Right lobe of liver (tissue), 6 donors: ENCODE measurements at places on chromosomes 11 and 22. TPM values are rescaled to one million over a fixed set of nuclear protein-coding genes. Genes with fewer than 3 reads are reported as not detected.

GRCh38 chr11:19084661-19085315 is 24.3 kb upstream of the MRGPRX2 start:
- H3K4me1 ChIP-seq, result no peaks in the 10 kb centered on the region
- H3K36me3 ChIP-seq, result no peaks in the 10 kb centered on the region
- no peaks in the 10 kb centered on the region for H3K27me3 ChIP-seq
- no peak overlapping the region for H3K27ac ChIP-seq
- DNase-seq, result no peak

IFITM10 gene
- 5.1 TPM for total RNA-seq

- H3K4me1 ChIP-seq, result no peaks in the 10 kb centered on the region
- no peaks in the 10 kb centered on the region for H3K36me3 ChIP-seq
- no peaks in the 10 kb centered on the region for H3K27me3 ChIP-seq
- no peak overlapping the region for H3K4me3 ChIP-seq
Observed at GRCh38 chr22:44428941-44429830, 68.8 kb downstream of the RTL6 start.

- H3K4me3 ChIP-seq, result no peak overlapping the region
- DNase-seq, result no peak
- H3K27me3 ChIP-seq, result no peaks in the 10 kb centered on the region
- H3K4me1 ChIP-seq, result no peaks in the 10 kb centered on the region
- no peaks in the 10 kb centered on the region for H3K36me3 ChIP-seq
- no peak overlapping the region for H3K27ac ChIP-seq
Observed at GRCh38 chr22:31133911-31134310, 6.4 kb downstream of the PLA2G3 start.

GRCh38 chr11:93481279-93481678 is 61.9 kb downstream of the SMCO4 start:
- H3K36me3 ChIP-seq, result peaks cover 3% of the 10 kb centered on the region
- DNase-seq, result no peak
- no peak overlapping the region for H3K27ac ChIP-seq
- peaks cover 2% of the 10 kb centered on the region for H3K4me1 ChIP-seq
- no peaks in the 10 kb centered on the region for H3K27me3 ChIP-seq

- H3K27ac ChIP-seq, result peak overlapping the region; percentile 19
- DNase-seq, result peak; percentile 90
- H3K4me3 ChIP-seq, result no peak overlapping the region
- no peaks in the 10 kb centered on the region for H3K27me3 ChIP-seq
- H3K4me1 ChIP-seq, result peaks cover 21% of the 10 kb centered on the region
Observed at GRCh38 chr11:3000032-3000961, 8.2 kb upstream of the NAP1L4 start.

DNA sequence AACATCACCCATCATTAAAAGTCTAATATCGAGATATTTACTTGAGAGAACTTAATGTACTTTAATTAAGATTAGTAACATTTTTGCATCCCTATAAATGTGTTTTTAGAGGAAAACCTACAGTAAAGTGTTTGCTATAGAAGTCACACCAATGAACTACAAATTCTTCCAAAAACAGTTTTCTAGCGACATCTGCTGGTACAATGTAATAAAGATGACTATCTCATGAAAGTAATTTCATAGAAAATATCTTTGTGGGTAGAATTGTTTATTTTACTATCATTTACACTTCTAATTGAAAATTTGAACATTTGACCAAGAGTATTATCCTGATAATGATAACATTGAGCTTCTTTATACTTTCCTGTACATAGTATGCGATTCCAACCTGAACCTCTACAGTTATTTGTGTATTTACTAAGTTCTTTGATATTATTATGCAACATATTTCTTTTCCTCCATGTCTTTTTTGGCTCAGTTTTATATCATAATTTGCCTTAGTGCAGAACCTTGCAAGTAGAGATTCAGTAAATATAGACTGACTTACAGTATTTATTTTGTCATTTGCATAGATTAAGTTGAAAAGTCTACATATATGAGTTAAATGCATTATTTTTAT is 252.7 kb downstream of the TMEM135 start:
- no peaks in the 10 kb centered on the region for H3K4me1 ChIP-seq
- no peaks in the 10 kb centered on the region for H3K36me3 ChIP-seq
- H3K4me3 ChIP-seq, result no peak overlapping the region
- no peak for DNase-seq
- H3K27ac ChIP-seq, result no peak overlapping the region

GRCh38 chr11:66617155-66617834 is 865 bp downstream of the RBM14 start:
- H3K27me3 ChIP-seq, result no peaks in the 10 kb centered on the region
- H3K27ac ChIP-seq, result peak overlapping the region; percentile 96
- peaks cover 60% of the 10 kb centered on the region for H3K4me1 ChIP-seq
- peak; percentile 84 for DNase-seq
- H3K36me3 ChIP-seq, result no peaks in the 10 kb centered on the region
- H3K4me3 ChIP-seq, result peak overlapping the region; percentile 77

BBOX1 gene
- 1.9 TPM for total RNA-seq

DNA sequence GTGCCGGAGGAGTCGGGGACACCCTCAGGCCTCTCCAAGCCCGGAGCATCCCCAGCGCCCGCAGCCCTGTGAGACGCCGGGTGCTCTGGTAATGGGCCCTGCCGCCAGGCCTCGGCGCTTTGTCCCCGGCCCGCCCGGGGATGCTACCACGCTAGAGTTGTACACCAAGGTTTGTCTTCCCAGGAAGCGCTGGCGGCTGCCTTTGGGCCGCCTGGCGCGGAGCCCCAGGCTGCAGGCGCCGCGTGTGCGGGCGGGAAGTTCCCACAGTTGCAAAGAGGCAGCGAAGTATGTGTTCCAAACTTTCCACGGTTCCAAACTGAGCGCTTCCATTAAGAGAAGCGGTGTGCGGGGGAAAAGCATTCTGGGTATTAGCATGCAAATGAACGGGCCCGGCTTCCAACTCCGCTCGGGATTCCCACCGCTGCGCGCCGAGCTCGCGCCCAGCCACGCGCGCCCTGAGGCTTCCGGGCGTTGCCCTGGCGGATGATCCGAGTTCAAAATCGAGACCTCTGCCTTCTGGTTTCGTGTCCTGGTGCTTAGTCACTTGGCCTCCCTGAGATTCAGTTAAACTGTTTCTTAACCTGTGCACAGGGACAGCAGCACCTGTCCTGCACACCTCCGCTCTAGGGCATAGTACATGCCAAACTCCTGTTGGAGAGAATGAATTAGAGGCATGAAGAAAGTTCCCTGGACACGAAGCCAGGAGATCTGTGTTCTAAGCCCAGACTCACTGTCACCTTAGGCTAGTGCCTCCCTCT is 1.3 kb upstream of the PATZ1 start:
- H3K4me3 ChIP-seq, result peak overlapping the region; percentile 58
- peak; percentile 69 for DNase-seq

CTSF gene
- total RNA-seq, result 54.0 TPM

TREH gene
- total RNA-seq, result 2.8 TPM

DNA sequence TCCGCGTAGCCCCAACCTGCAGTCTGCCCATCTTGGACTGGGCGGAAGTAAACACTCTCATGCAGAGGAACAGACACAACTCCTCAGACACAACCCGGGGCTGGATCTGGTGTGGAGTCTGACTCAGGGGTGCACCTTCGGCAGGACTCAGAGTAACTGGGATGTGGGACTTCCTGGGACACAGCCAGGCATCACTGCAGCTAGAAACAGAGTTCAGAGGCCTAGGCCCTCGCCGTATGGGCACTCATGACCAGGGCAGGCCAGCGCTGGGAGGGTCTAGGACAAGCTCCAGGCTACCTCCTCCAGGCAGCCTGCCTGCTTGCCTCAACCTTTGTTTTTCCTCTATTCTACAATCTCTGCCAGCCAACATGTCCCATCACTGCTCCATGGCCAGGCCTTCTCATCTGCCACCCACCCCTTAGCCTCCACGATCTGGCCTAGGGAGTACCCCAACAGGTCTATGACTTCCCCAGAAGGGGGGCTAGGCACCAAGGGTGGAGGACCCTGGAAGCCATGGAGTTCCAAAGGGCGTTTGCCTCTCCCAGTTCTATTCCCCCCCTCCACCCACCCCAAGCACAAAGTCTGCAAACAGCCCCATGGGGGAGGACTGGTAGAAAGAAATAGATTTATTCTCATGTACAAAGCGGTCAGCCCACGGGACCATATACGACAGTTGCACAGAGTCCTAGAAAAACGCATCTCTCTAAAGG is 98.5 kb downstream of the PDE2A start:
- H3K27me3 ChIP-seq, result no peaks in the 10 kb centered on the region
- H3K27ac ChIP-seq, result no peak overlapping the region
- H3K4me1 ChIP-seq, result no peaks in the 10 kb centered on the region

DNA sequence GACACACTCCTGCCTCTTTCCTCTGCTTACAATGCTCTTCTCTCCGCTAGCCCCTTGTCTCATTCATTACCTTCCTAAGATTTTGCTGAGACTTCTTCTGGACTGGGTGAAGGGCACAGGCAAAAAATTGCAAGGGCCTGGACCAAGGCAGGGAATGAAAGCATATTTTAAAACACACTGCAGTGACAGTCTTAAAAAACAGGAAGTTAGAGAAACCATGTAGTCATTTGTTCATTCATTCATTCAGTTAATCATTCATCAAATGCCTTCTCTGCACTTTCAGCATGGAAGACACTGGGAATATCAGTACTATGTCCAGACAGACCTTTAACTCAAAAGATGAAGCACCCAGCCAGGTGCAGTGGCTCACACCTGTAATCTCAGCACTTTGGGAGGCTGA is 44.9 kb upstream of the SWAP70 start:
- H3K36me3 ChIP-seq, result no peaks in the 10 kb centered on the region
- H3K27me3 ChIP-seq, result no peaks in the 10 kb centered on the region
- H3K4me1 ChIP-seq, result peaks cover 5% of the 10 kb centered on the region
- no peak overlapping the region for H3K27ac ChIP-seq
- H3K4me3 ChIP-seq, result no peak overlapping the region

GAL3ST3 gene
- total RNA-seq, result not detected

DNA sequence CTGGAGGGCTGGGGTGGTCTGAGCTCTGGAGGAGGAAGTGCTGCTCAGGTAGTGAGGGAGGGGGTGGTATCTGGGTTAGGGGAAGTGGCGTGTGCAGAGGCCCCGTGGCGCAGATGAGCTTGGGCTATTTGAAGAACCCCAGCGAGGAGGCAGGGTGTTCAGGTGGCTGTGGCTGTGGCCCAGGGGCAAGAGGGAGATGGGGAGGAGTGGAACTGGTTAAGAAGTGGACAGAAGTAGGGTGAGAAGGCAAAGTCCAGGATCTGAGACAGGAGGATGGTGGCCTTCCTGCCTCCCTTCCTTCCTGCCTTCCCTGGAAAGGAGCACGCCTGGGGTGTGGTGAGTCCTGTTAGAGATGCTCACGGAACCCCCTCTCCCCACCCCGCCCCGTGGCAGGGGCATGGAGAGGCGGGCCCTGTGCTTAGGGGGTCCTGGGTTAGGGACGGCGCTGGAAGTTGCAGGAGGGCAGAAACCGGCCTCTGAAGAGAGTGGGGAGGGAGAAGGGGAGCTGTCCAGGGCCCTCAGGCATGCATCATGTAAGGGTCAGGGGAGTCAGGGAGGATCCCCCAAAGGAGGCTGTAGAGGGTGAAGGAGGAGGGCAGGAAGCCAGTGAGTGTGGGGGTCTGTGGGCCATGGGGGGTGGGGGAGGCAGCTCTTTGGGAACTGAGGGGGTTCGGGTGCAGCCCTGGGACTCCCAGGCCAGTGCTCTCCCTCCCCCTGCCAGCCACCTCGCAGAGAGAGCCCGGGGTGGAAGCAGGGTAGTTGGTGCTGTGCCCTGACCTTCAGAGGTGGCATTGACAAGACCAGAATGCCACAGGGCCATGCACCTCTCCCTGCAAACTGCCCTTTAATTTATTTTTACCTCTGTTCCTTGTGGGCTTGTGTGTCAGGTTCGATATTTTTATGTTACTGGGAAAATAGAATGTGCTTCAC is 63.7 kb upstream of the PARVG start:
- no peak overlapping the region for H3K27ac ChIP-seq
- no peaks in the 10 kb centered on the region for H3K27me3 ChIP-seq
- no peaks in the 10 kb centered on the region for H3K4me1 ChIP-seq
- no peaks in the 10 kb centered on the region for H3K36me3 ChIP-seq
- H3K4me3 ChIP-seq, result no peak overlapping the region

GGTLC3 gene
- total RNA-seq, result not detected

- H3K36me3 ChIP-seq, result no peaks in the 10 kb centered on the region
- DNase-seq, result no peak
- no peak overlapping the region for H3K4me3 ChIP-seq
- H3K27me3 ChIP-seq, result no peaks in the 10 kb centered on the region
- H3K4me1 ChIP-seq, result no peaks in the 10 kb centered on the region
Observed at GRCh38 chr22:26389125-26389524, 39.9 kb upstream of the ASPHD2 start.

DNA sequence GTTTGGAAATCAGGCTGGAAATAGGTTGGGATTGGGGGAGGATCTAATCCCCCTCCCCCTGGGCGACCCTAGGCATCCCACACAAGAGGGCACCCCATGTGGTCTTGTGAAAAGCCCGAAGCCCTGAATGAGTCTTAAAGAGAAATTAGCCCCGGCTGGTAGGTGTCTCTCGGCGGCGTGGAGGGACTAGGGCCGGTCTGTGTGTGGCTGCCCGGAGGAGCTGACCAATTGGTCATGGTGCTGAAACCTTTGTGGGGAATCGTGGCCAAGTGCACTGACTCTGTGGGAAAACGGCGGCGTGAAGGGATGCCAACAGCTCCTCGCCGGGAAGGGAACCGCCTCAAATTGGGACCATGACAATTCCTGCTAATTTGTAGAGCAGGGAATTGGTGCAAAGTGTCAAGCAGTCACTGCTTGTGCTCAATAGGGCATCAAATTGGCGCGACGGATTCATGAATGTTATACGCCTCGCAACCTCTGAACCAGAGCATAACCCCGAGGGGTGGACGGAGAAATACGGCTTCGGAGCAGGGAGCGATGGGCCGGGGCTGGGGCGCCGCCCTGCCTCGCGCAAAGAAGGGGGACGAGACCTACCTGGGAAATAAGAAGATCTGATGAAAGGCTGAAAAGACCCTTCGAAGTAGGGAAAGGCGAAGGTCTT is 1.5 kb downstream of the DBX1 start:
- H3K4me3 ChIP-seq, result no peak overlapping the region
- H3K27me3 ChIP-seq, result peaks cover 64% of the 10 kb centered on the region
- peak; percentile 71 for DNase-seq
- H3K27ac ChIP-seq, result no peak overlapping the region

- no peak overlapping the region for H3K27ac ChIP-seq
- H3K27me3 ChIP-seq, result no peaks in the 10 kb centered on the region
- DNase-seq, result no peak
- no peak overlapping the region for H3K4me3 ChIP-seq
- no peaks in the 10 kb centered on the region for H3K36me3 ChIP-seq
Observed at GRCh38 chr11:122811721-122812120, 26.6 kb upstream of the CRTAM start.

- DNase-seq, result no peak
- H3K36me3 ChIP-seq, result no peaks in the 10 kb centered on the region
- peak overlapping the region; percentile 82 for H3K4me3 ChIP-seq
- H3K4me1 ChIP-seq, result no peaks in the 10 kb centered on the region
- H3K27ac ChIP-seq, result peak overlapping the region; percentile 98
Observed at GRCh38 chr22:50201191-50202129, 649 bp downstream of the SELENOO start.

- H3K27ac ChIP-seq, result peak overlapping the region; percentile 10
- DNase-seq, result no peak
- no peaks in the 10 kb centered on the region for H3K36me3 ChIP-seq
- H3K27me3 ChIP-seq, result no peaks in the 10 kb centered on the region
- no peaks in the 10 kb centered on the region for H3K4me1 ChIP-seq
Observed at GRCh38 chr11:17161515-17161914, 46.3 kb downstream of the PIK3C2A start.

NPTXR gene
- total RNA-seq, result 0.68 TPM
